Left renal cortex interstitium (tissue), 4 donors: ENCODE measurements at places on chromosomes 7 and 10. TPM values are rescaled to one million over a fixed set of nuclear protein-coding genes. Genes with fewer than 3 reads are reported as not detected.
A peak's percentile ranks its signal among the peaks of the same experiment; 100 is the strongest.

DNA sequence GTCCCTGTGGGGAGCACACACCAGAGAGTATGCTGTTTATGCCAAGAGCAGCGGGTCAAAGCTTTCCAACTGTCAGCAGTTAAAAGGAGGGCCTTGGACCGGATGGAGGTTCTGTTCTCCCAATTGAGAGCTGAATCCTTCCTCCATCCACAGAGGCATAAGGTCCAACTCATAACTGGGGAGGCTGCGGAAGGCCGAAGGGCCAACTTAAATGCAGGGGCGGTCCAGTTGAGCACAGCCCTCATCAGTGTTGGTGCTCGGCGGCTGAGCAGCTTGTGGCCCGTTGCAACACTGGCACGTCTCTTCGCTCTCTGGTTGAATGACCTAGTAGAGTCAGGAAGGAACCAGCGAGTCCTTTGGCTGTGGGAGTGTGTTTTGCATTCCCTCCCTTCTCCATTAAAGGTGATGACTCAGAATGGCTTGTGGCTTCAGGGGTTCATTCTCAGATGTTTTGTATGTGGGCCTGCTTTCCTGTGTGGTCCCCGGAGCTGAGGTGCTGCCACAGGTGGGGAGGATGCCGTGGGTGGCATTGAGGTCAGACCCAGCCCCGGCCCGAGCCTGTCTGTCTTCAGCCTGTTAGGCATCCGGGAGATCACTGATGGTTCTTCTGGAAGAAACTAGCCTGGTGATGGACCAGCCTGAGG lies 44.8 kb upstream of the DMBT1 start:
- DNase-seq, result no peak

- no peak for DNase-seq
Observed at GRCh38 chr10:47239211-47239610, 60.8 kb upstream of the GDF10 start.

DNA sequence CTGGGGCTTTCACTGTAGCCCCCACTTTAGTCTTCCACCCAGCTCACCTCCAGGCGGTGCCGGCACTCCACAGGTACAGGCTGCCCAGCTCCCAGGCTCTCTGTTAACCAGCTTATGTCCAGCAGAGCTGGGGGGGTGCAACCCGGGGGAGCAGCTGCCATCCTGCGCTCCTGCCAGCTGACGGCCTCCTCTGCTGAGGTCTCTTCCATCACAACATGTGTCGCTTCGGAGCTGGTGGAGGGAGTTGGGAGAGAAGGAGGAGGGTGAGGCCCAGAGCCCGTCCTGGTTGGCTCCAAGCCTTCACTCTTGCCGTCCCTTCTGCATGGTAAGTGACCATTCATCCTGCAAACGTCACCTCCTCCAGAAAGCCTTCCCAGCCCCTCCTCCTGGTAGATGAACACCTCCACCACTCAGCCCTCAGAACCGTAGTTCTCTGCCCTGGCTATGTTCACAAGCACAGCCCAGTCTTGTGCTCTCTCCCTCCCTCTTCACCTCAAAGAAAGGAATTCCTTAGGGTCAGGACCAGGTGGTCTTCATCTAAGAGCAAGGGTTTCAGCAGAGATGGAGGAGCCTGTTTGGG lies 1.6 kb downstream of the POLM start:
- no peak for DNase-seq

GRCh38 chr7:66739477-66739876 lies 1.1 kb upstream of the RABGEF1 start:
- DNase-seq, result no peak

DNA sequence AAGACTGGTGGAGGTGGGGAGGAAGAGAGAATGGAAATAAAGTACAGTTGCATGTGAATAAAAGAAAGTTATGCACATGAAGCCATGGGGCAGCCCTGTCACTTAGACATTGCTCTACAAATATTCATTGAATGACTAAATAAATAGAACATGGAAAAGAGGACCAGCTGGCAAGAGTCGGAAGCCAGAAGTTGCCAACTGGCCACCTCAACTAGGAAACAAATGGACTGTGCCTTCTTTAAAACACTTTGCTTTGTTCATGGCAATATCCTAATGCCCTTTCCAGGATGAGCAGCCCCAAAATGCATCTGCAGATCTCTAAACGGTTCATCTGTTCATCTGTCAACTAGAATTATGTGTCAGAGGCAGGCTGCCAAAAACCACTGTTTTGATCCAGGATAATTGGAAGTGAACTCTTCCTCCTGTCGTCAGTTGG lies 157.3 kb downstream of the NOC3L start:
- DNase-seq, result no peak

GRCh38 chr7:131578602-131579001 lies 22.2 kb upstream of the PODXL start:
- DNase-seq, result no peak

DNA sequence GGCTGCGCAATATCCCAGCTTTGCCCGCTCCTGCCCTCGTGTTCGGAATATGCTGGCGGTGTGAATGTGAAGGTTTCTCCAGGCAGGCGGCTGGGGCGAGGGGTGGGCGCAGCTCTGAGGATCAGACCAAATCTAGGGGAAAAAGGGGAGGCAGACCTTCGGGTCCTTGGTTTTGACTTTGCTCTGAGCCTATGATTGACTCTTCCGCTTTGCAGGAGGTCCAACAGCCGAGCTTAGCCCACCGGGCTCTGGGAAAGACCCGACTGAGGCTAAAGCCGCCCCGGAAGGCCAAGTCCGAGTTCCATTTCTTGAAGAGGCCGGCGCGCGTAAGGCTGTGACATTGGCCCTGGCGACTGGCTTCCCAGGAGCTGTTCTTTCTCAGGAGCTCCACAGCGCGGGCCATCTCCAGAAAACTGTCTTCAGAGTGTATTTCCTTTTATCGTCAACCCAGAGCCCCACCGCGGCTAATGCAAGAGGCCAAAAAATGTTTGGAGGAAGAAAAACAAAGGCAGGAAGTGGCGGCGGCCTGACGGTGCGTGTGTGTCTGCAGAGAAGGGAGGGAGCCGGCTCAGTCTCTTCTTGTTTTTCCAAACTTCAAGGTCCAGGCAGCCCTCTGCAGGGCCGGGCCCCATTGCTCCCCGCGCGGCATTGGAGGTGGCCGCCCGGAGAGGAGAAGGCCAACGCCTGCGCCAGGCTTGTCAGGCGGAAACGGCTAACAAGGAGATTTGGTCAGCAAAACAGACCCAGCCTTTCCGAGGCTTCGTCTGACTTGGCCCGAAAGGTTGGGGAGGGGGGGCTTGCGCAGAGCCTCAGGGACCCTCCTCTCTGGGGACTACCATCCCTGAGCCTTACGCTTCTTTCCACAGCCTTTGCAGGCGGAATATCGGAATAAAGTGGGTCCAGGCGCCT lies 3.6 kb upstream of the HOXA11 start:
- no peak for DNase-seq

DNA sequence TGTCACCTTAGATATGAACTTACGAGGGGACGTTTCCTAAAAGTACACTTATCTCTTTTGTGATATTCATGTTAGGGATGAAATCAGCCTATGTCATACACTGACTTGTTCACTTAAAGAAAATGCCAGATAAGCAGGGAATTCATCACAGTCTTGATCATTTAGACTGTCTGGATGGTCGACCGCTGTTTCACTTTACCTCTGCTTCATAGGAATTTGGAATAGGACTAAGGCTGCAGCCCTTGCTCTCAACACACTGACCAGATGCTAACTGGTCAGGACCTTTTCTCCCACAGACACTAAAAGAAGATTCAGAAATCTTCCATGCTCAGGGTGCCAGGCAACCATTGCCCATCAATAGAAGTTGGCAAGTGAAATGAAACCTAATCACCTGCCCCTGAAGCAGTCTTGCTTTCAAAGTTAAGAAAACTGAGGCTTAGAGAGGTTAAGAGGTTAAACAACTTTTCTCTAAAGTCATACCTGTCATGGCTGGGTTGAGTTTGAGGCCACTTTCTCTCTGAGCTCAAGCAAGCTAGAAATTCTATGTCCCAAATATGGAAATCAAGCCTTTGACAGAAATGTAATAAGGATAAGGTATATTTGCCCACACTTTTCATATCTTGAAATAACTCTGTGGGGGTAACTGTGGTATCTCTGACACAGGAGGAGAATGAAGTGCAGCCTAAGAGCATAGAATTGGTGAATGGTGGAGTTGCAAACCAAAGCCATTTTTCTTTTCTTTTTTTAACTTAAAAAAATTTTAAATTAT lies 77.1 kb downstream of the MAP3K8 start:
- DNase-seq, result no peak

GRCh38 chr7:156147756-156148504 lies 335.7 kb upstream of the SHH start:
- DNase-seq, result peak; percentile 15

GRCh38 chr7:151010307-151011096 lies 13.8 kb downstream of the ATG9B start:
- DNase-seq, result no peak

GRCh38 chr7:5419539-5420066 lies 4.0 kb downstream of the TNRC18 start:
- no peak for DNase-seq

GRCh38 chr7:139916717-139917395 lies 87.8 kb downstream of the TBXAS1 start:
- DNase-seq, result no peak

DNA sequence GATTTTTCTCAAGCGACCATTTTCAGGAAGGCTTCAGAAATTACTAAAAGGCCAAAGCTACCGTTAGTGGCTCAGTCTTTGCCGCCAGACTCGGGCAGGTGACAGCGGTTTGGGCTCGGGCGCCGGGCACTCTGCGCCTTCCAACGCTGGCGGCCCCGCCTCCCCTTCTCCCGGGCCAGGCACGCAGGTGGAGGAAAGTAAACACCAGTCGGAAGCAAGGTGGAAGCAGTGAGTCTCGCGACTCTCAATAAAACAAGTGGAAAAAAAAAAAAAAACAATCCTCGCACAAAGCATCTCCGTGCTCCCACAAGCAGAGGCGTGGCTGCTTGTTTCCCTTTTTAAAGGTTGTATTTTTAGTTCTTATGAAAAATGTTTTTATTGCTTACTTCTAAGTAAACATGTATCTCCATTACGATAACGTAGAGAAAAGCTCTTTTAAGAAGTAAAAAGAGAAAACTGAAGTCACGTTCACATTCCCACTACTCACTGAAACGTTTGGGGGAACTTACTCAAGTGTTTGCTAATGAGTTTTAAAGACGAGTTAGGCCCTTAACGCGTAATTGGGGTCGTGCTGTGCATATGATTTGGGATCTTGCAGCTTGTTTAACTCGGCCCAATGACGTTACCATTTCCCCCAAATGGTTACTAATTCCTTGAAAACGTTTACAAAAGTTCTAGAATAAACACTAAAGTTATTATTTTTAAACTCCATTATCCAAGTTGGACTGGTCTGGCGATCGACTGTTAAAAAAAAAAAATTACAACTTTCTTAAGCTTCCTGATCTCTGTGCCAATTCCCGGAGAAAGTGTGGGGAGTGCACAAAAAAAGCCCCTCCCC lies 864 bp downstream of the CDCA7L start:
- DNase-seq, result peak; percentile 46

- no peak for DNase-seq
Observed at GRCh38 chr7:16985621-16986020, 103.8 kb upstream of the AGR3 start.

DNA sequence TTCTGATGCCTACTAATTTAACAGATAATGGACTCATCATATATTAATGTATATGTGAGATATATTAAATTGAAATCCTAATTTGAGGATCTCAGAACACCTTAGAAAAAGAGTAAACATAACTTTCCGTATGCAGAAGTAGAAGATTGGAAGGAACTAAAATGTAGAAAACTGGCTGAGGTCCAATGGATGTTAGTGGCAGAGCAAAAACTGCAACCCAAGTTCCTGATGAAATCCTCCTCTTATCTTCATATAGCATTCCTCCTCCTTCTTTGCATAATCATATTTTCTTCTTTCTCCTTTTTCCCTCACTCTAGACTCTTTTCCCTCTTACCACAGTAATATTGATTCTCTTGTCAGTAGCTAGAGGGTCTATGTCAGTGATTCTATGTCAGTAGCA lies 6.0 kb downstream of the INA start:
- DNase-seq, result no peak

DNA sequence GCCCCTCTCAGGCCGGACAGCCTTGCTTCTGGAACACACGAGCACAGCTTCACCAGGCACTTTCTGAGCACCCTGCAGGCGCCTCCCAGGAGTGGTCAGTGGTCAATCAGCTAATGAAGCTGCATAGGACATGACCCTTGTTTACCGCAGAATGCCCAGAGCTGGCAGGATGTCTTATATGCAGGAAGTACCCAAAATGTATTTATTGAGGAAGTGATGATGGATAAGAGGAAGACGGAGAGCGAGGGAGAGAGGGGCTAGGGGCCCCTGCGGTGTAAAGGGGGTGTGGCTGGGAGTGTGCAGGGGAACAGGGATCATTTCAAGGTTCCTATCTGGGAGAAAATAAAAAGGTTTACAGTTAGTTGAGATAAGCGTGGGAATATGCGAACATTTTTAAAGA lies 3.3 kb downstream of the CYP2E1 start:
- no peak for DNase-seq

GRCh38 chr7:114086914-114087652 lies 168.3 kb upstream of the PPP1R3A start:
- DNase-seq, result peak; percentile 16

GRCh38 chr10:15430969-15431771 lies 60.1 kb upstream of the FAM171A1 start:
- DNase-seq, result no peak

GRCh38 chr10:11284291-11285085 lies 266.8 kb downstream of the CELF2 start:
- DNase-seq, result no peak

- no peak for DNase-seq
Observed at GRCh38 chr7:41771717-41772116, 68.8 kb upstream of the INHBA start.

DNA sequence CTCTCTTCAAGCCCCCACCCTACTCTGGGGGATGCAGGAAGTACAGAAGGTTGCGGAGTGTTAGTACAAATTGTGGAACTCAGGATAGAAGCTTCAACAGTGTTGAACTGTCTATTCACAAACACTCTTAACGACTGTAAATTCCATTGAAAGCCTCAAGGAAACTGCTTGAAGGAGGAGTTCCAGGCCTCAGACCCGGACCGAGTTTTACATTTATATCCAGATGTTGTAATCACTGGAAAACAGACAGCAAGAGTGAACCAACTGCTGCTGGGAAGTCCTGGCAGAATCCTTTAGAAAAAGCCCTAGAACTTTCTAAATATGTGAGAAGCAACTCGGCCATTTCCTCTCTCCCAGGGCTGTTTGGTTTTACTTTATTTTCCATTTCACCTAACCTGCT lies 84.1 kb upstream of the LRRC18 start:
- DNase-seq, result no peak

DNA sequence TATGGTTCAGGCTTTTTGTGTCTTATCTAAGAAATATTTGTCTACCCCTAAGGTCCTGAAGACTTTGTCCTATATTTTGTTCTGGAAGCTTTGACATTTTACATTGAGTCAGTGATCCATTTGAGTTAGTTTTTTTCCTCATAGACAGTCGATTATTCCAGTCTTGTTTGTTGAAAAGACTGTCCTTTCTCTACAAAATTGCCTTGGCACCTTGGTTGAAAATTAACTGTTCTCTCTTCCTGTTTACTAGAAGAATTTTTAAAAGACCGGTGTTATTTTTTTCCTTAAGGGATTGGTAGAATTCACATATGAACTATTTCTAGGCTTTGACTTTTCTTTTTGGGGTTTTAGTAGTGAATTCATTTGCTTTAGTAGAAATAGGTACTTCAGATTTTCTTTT lies 12.0 kb downstream of the PLEKHA1 start:
- DNase-seq, result no peak

The RNF133 gene
- 0.19 TPM for polyA plus RNA-seq

The WDR37 gene
- polyA plus RNA-seq, result 20.1 TPM

The CHAT gene
- polyA plus RNA-seq, result not detected

The ZCWPW1 gene
- 7.1 TPM for polyA plus RNA-seq

The SH2D4B gene
- polyA plus RNA-seq, result 0.10 TPM

The C10orf53 gene
- not detected for polyA plus RNA-seq

The SMURF1 gene
- polyA plus RNA-seq, result 15.5 TPM

The PLEKHS1 gene
- polyA plus RNA-seq, result not detected

The MMRN2 gene
- 23.9 TPM for polyA plus RNA-seq

The IL6 gene
- not detected for polyA plus RNA-seq

The MDFIC gene
- 30.7 TPM for polyA plus RNA-seq

The OR2A12 gene
- 0.08 TPM for polyA plus RNA-seq
